ENCODE measurements at places on chromosomes 12 and 14.

- DNase-seq: no peak
Measured at GRCh38 chr12:95759718-95760117, 30.8 kb downstream of the NTN4 start.

DNA sequence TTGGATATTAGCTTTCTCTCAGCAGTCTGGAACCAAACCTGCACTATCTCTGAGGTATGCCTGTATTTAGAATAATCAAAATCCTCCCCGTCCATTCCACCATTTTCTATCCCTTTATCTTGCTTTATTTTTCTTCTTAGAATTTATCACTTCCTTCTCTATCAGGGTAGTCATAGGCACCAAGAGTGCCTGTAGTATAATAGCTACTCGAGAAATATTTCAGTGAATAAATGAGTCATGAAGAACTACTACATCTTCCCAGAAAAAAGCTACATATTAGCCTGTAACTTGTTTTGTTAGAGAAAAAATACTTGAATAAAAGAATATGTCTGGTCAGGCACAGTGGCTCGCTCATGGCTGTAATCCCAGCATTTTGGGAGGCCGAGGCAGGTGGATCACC lies 4.3 kb downstream of the SLC2A14 start:
- no peak for DNase-seq

GRCh38 chr12:14956024-14956891 lies 5.1 kb downstream of the ARHGDIB start:
- no peak for DNase-seq

- no peak for DNase-seq
Measured at GRCh38 chr12:96041181-96041580, 5.8 kb upstream of the LTA4H start.

DNA sequence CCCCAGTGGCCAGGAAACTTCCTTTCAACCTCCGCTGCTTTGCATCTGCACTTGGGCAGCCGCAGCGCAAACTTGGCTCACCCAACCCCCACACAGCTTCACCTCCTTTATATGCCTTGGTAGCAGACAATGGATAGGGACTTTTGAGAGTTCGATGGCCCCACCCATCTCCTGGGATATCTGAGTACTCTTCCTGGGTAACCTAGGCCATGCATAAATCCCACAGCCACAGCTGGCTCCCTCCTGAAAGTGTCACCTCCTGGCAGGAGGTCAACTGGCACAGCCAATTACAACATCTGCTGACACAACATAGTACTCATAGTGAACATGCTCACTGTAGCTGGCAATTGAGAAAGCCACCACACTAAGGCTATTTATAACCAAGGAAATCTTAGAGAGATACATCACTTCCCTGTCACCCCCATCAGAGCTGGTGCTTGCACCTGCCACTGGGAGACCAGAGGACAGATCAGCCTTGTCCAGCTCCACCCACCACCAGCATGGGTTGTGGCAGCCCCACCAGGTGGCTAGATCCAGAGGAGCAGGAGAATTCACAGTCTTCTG lies 410.0 kb downstream of the SYT1 start:
- DNase-seq: no peak

DNA sequence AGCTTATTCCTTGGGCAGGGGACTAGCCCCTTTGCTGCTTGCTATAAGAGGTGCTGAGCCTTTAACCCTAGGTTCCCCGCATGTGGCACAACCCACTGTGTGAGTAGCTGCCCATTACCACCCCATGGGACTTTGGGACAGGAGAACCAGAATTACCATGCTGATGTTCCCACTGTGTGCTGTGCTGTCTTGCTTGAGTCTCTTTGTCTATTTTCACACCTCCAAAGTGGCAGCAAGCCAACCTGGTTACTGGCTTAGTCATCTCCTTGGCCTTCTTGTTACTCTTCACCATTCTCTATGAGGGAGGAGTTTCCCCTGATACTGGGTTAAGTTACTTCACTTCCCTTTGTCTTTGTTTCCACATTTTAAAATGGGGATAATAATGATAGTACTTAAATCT lies 73.4 kb upstream of the ETV6 start:
- no peak for DNase-seq

DNA sequence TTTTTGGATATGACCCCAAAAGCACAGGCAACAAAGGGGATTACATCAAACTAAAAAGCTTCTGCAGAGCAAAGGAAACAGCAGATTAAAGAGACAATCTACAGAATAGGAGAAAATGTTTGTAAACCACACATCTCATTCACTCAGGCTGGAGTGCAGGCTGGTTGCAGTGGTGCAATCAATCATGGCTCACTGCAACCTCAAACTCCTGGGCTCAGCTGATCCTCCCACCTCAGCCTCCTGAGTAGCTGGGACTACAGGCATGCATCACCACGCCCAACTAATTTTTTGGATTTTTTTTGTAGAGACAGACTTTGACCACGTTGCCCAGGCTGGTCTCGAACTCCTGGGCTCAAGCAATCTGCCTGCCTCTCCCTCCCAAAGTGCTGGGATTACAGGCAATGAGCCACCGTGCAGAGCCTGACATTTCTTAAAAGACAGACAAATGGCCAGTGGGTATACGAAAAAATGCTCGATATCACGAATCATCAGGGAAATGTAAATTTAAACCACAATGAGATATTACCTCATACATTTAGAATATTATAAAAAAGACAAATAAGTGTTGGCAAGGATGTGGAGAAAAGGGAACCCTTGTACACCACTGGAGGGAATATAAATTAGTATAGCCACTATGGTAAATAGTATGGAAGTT lies 9.8 kb downstream of the NCKAP5L start:
- no peak for DNase-seq
